ENCODE measurements at places on chromosomes 1 and 21. TPM values are rescaled to one million over a fixed set of nuclear protein-coding genes. Genes with fewer than 3 reads are reported as not detected.
A peak's percentile ranks its signal among the peaks of the same experiment; 100 is the strongest.

DNA sequence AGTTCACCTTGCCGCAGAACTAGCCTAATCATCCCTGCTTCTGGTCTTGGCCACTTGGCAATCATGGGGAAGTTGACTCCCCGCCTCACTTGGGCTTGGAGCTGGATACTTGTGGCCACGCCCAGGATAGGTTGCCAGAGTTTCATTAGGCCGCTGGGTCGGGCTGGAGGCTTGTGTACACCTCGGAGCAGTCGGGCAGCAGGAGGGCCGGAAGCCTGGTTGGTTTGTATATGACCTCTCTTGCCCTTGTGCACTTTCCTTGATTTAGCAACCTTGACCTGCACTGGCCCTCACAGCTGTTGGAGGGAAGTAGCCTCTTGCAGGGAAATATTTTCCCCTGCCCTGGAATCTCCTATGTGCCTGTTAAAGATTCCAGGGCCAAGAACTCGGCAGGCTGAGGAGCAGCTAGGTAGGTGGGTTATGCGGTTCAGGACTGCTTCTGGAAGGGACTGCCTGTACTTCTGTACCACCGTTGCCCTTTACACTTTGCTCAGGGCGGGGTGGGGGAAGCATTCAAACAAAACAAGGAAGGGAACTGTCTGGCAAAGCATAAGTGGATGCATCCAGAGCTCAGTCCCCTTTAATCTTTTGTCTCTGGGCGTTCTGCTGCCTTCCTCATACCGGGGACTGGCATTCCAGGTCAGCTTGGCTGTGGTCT, 83.5 kb downstream of the UCK2 start:
- peak; percentile 54 for DNase-seq

- DNase-seq: no peak
These were observed 209.0 kb downstream of the RHOU start for GRCh38 chr1:228944296-228944695.

DNA sequence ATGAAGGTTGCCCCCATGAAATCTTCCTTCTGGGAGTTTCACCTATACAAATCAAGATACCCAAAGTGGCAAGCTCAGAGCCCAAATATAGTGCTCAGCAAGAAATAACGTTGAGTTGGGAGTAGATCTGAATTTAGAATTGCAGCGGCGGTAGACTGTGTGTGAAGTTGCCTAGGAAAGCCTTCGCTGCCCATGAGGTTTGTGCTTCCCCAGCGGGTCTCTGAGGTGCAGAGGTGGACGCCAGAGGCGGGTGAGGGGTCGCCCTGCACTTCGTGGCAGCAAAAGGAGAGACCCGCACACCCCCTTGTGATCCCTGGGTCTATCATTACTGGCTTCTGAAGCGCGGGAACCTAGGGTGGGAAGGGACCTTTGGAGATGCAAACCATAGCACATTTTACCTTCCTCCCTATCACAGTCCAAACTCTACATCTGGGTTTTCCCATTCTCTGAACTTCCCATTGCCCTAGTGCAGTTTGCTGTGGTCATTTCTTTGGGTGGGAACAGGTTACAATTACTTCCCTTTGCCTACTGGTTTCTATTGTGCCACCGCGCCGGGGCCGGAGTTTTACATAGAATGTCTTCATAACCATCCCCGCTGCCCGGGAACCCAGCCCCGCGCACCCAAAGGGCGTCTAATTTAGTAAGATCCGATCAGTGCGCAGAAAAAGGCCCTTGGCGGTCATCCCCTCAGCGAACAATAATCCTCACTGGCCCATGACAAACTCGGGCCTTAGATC, 5.2 kb downstream of the TBX15 start:
- DNase-seq: no peak

DNA sequence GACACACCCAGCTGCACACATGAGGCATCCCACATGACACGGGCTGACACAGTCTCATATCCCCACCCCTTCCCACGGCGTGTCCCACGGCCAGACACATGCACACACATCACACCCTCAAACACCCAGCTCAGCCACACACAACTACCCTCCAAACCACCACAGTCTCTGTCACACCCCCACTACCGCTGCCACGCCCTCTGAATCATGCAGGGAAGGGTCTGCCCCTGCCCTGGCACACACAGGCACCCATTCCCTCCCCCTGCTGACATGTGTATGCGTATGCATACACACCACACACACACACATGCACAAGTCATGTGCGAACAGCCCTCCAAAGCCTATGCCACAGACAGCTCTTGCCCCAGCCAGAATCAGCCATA, 22.6 kb downstream of the PODN start:
- no peak for DNase-seq

DNA sequence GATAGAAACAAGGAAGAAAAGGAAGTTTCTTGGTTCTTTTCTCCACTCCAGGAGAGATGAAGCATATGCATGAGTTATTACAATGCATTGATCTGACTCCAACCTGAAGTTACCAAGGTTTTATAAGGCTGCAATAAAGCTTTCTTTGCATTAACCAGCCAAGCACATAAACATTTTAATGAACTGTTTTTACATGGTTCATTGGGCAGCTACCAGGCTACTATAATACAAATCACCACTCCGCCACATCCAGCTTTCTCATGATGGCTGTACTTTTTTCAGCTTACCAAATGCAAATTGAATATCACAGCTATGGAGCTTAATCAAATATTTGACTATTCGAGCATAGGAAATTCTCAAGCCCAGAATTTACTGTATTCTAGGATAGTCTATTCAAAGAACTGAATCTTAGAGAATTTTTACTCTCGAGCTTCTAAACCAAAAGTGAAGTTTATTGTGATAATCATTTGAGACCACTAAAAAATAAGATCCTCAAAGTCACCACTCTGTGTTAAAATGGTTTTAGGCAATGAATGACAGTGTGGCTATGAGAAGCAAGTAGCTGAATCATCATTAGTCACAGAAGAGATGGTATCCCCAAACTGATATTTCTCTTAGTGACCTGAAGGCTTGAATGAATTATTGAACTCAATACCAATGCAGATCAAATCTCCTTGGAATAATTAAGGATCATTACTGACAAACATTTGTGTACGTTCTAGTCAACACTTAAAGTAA, 58.6 kb upstream of the ZNF281 start:
- DNase-seq: no peak

- DNase-seq: no peak
These were observed 1583.9 kb downstream of the MRPL39 start for GRCh38 chr21:24023402-24023801.

- DNase-seq: peak; percentile 69
These were observed 43.2 kb downstream of the HIVEP3 start for GRCh38 chr1:41875487-41875886.

The KRTAP26-1 gene
- total RNA-seq: not detected

The PDZK1IP1 gene
- total RNA-seq: not detected

The RGS8 gene
- not detected for total RNA-seq

The TSPEAR gene
- total RNA-seq: 2.7 TPM

Measured in left ventricle myocardium superior (tissue), 1 donor.